NCI-H82 (cell line): ENCODE measurements at places on chromosomes 11 and 22.

DNA sequence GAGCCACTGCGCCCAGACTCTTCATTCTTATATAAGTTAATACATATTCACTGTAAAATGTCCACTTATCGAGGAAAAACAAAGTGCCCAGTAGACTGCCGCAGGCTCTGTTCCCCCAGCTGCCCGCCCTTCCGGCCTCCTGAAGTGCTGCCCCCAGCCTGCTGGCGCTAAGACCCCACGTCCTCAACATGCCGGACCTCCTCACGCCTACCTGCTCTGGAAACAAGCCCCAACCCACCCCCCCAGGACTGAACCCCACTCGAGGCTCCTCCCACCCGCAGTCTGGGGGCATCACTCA is 1.1 kb downstream of the GATD1 start:
- DNase-seq, result no peak

DNA sequence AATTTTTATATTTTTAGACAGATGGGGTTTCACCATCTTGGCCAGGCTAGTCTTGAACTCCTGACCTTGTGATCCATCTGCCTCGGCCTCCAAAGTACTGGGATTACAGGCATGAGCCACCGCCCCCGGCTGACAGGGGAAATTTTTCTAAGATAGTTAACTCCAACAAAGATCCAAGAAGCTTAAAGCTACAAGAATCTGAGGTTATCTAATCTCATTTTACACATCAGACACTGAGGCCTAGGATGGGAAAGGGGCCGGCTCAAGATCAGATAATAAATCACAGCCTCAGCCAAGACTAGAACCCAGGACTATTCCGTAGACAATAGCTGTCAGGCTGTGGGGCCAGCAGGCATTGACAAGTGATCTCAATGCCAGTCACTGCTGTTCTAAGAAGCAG is 94.0 kb downstream of the AMBRA1 start:
- peak; percentile 76 for DNase-seq

DNA sequence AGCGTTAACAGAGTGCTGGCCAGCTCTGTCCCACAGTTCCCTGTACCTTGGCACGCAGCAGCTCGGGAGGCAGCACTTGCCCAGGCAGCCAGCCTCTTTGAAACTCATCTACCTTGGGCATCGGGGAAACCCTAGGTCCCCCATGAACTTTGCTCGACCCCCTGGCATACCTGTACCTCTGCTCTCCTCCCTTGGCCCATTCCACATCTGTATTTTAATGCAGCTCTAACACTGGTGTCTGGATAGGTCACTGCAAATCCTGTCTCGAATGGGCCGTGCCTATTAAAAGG is 304.1 kb downstream of the TBC1D22A start:
- DNase-seq, result no peak

GRCh38 chr11:129852125-129852740 is 36.6 kb downstream of the TMEM45B start:
- no peak for DNase-seq

GRCh38 chr11:107276077-107276476 is 181.5 kb downstream of the CWF19L2 start:
- DNase-seq, result no peak

DNA sequence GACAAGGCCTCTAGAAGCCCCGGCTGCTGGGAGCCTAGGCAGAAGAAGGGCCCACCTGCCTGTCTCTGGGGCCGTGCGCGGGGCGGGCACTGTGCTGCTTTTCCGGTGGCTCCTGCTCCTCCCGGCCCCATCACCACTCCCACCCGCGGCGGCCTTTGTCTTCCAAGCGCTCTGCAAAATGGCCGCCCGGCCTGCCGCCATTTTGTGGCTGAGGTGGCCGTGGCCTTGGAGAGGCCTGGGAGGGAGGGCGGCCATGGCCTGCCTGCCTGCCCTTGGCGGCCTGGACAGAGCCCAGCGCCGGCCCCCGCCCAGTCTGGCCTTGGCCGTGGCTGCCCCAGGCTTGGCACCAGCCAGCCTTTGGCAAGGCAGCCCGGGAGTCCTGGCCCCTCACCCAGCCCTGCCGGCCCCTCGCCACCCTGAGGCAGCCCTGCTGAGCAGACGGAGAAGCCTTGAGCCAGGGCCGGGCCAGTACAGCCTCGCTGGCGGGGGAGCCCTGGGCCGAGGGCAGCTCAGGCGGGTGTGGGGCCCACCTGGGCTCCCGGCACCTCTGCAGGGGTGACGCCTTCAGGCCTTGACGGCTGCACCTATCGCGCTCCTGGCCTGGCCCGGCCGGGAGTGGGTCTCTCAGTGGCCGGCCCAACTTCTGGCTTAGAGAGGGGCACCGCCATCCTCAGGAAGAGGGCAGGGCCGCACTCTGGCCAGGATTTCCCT is 46.0 kb upstream of the PPARA start:
- DNase-seq, result no peak

- DNase-seq, result no peak
These were observed 5.3 kb upstream of the NAP1L4 start for GRCh38 chr11:2997406-2997805.

DNA sequence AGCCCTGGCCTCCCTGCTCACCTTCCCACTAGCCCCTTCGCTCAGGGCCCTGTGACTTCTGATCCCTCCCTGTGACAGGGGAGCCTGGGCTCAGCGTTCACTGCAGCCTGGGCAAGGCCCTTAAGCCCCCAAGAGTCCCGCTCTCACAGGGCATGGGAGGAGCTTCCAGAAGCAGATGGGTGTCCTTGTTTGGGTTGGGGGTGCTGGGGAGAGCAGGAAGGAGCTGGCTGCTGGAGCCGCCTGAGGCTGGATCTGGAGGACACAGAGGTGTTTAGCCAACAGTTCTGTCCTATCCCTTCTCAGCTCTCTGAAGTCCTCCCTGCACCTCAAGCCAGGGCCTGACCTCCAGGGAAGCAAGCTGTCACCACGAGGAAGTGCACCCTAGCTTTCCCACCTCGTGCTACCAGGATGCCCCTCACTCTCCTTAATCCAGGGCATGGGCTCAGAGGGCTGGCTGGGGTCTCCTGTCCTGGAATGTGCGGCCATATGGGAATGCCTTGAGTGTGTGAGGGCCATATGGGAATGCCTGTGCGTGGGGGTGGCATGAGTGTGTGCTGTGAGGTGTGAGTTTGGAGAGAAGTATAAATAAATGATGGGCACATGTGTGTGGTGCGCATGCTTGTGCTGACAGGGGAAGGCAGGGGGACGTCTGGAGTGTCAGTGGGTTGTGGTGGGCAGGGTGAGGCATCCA is 25.0 kb upstream of the TUB start:
- DNase-seq, result no peak

DNA sequence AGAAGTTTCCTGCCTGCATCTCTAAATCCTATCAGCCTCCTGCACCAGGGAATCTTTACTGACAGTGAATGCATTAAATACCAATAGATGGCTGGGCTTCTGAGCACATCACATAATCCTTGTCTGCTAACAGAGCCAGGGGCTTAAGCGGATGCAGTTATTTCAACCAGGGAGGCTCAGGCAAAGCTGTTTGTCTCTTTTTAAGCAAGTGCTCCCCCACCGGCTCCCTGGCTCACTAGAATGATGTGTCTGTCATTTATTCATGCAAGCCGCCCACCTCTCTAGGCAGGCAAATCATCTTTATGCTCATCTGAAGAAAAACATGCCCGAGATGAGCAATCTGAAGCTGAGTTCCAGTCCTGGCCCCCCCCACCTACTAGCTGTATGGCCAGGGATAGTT is 182.3 kb downstream of the TENM4 start:
- peak; percentile 90 for DNase-seq

DNA sequence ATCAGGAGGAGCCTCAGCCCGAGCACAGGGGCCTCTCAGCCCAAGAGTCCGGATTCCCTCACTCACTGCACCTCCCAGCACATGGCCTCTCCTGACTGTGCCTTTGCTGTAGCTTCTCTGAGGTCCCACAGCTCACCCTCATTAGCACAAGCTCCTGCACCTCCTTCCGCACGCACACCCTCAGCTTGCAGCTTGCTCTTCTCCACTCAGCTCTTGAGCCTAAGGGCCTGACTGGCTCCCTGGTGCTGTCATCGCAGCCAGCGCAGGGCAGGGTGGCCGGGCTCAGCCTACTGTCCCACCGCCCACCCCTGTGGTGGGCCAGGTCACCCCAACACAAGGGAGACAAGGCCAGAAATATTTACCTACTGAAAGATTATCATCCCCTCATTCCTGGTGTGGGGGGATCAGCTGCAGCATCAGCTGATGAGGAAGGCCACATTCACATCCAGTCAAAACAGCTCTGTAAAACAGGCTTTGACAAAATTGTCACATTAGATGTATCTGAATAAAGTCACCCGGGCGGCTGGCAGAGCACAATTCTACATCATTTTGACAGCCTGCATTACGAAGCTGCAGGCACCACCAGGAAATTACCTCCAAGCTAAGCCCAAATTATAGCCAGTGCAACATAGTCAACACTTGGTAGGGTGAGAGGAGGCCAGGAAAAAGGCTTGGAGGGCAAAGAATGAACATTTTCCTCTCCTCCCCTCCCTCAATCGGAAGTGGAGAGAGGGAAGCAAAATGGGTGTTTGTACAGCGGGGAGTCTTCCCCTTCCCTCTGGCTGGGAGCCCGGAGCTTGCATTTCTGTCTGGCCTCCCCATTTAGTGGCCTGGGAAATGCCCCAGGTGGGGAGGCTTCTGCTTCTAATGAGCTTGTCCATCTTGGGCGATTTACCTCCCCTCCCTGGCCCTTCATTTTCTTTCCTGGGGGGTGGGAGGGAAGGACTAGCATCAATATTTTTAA is 29.5 kb upstream of the IGSF9B start:
- DNase-seq, result no peak

- DNase-seq, result no peak
These were observed 91.0 kb downstream of the SERGEF start for GRCh38 chr11:17921659-17922415.

- no peak for DNase-seq
These were observed 23.0 kb downstream of the PAX6 start for GRCh38 chr11:31788085-31788484.

DNA sequence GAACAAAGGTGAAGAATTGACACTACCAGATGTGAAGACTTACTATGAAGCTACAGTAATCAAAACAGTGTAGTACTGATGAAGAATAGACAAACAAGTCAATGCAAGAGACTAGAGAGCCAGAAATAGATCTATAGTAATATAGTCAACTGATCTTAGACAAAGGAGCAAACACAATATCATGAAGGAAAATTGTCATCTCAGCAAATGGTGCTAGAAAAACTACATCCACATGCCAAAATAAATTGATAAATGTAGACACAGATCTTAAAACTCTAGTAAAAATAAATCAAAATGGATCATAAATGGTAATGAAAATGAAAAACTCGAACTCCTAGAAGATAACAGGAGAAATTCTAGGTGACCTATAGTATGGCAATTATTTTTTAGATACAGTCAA is 609.5 kb downstream of the NELL1 start:
- DNase-seq, result no peak

- DNase-seq, result no peak
These were observed 12.3 kb upstream of the ASPHD2 start for GRCh38 chr22:26416670-26417276.

GRCh38 chr11:64384028-64384737 is 25.2 kb downstream of the RPS6KA4 start:
- DNase-seq, result no peak

DNA sequence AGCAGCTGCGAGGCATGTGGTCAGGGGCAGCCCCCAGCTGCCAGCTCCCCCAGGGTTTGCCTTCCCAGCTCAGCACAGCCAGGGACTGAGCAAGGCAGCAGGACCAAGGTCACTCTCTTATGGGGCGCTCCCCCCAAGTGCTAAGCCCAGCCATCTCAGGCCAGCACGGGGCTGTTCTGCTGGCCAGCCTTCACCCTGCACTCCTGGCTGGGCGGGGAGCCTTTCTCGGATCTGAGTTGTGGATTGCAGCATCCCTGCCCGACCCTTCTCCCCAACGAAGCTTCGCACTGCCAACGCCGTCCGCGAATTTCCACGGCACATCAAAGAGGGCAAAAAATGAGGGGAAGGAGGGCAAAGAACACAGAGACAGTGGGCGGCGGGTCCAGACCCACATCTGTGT is 42.5 kb upstream of the GAL start:
- no peak for DNase-seq

- DNase-seq, result peak; percentile 56
These were observed 2.4 kb downstream of the MPST start for GRCh38 chr22:37021710-37022482.

DNA sequence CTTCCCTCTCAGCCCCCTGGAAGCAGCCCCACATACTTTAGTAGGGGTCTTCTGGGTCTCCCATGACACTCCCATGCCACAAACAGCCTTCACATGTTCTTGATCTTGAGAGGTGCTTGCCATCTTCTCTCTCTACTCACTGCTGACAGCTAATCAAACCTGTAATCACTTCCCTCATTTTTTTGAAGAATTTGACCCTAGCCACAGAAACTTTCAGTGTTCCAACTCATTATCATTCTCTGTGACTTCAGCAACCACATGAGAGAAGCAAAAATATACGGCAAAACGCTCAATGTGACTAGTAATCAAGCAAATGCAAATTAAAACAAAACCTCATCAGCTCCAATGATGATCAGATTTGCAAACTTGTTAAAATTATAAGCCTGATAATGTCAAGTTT is 38.3 kb upstream of the POU2AF2 start:
- no peak for DNase-seq
